ENCODE measurements at places on chromosomes 5 and 9.
A peak's percentile ranks its signal among the peaks of the same experiment; 100 is the strongest.

DNA sequence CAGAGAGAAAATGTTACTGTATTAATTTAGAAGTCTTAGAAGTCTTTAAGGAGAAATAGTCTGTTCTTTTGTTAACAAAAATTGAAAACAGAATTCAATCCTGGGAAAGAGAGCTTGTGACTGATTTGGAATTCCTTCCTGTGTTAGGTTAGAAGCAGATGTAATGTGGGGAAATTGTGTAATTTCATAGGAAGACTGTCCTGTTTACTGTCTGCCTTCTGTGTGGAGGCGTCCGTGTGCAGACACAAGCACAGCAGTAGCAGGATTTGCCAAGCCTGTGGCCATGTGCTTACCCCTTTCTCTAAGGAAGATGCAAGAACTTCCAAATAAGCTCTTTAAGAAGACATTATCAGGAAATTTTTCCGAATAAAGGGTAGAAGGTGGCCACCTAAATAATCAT, 36.7 kb upstream of the F2R start:
- no peak for DNase-seq

- no peak for DNase-seq
Measured at GRCh38 chr5:179827680-179828079, 7.0 kb downstream of the SQSTM1 start.

DNA sequence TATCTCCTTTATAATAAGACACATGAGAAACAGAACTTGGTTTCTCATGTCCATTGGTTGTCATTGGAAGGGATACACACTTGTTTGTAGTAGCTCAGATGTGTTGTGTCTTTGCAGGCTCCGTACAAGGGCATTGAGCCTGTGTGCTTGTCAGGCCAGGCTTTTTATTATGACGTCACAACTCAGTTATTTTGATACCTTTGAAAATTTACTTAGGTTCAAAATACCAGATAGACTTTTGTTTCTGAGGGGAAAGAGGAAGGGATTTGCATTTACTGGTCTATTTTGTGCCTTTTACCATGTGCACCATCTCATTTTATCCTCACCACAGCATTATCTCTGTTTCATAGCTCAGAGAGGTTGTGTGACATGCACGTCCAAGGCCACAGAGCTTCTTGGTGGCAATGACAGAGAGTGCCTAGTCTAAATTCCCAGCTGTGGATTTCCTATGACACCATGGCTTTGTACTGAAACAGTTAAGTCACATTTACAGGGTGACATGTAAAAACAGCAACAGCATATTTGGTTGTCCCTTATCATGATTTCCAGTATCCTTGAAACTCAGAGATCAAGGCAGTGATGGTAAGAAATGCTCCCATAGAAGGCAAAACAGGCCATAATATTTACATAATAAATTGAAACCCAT, 268.7 kb downstream of the AOPEP start:
- no peak for DNase-seq

- no peak for DNase-seq
Measured at GRCh38 chr5:146924132-146924531, 45.6 kb upstream of the PPP2R2B start.

GRCh38 chr9:13967011-13967410, 346.9 kb downstream of the NFIB start:
- DNase-seq, result no peak

DNA sequence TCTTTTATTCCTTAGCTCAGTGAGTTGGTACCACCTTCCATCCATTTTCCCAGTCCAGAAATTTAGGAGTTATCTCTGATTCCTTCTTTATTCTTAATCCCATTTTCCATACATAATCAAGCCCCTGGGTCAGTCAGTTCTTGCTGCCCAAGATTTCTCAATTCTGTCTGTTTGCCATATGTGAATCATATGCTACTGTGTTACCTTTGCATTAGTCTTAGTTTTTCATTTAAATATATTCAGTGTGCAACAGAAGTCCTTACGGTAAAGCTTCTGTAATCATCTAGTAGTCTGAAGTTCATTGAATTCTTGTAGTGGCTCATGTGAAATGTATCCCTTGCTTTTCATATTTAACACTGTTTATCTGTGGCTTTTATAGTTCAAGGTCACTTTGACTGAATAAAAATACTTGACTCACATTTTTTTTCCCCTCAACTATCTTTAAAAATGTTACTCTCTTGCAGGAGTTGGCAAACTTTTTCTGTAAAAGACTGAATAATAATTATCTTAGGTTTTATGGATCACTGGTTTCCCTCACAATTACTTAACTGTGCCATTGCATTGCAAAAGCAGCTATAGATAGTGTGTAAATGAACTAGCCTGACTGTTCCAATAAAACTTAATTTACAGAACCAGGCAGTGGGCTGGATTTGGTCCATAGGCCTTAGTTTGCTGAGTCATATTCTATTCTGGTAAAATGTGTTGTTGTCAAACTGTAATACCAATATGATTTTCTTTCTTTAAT, 6.9 kb downstream of the KIAA1958 start:
- DNase-seq, result no peak

- DNase-seq, result no peak
Measured at GRCh38 chr5:149348518-149348917, 3.2 kb downstream of the GRPEL2 start.

GRCh38 chr5:32308946-32309345, 3.8 kb downstream of the MTMR12 start:
- DNase-seq, result no peak

- DNase-seq, result no peak
Measured at GRCh38 chr5:64766941-64767340, 1.6 kb downstream of the SREK1IP1 start.

- DNase-seq, result no peak
Measured at GRCh38 chr9:128054087-128054486, 13.0 kb downstream of the NAIF1 start.

DNA sequence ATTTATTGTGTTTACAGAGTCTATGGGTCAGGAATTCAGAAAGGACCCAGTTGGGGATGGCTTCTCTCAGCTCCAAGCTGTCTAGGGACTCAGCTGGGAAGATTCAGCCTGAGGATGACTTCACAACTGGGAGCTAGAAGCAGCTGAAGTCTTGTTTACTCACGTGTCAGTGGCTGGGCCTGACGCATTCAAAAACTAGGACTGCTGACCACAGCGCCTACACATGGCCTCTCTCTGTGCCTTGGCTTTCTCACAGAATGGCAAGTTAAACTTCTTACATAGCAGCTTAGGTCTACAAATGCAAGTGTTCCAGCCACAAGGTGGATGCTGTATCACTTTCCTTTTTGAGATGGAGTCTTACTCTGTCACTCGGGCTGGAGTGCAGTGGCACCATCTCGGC, 16.3 kb upstream of the PPP2CA start:
- DNase-seq, result no peak

GRCh38 chr9:124477211-124477647, 27.0 kb downstream of the ADGRD2 start:
- no peak for DNase-seq

GRCh38 chr9:78905387-78905786, 608.5 kb downstream of the PSAT1 start:
- no peak for DNase-seq

DNA sequence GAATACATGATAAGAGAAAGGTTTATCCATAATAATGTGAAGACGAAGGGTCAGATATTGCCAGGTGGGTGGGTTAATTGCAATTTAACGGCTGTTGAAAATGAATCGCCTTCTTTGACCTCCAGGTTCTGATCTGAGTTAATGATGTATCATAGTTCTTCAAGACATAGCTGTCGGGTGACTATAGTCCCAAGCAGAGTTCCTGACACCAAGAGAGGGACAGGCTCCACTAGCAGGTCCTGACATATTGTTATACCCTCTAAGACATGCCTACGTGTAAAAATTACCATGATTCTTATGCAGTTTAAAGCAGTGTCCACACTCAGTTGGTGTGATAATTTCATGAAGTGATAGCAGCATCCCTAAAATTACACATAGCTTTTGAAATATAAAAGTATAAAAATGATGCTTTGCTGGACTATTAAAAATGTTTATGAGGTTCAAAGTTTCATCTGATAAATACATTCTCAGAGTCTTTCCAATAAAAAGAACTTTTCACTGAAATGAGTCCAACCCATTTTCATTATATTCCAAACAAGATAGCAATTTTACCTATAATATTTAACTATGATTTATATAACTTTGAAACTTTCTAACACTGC, 53.0 kb downstream of the NTRK2 start:
- no peak for DNase-seq

DNA sequence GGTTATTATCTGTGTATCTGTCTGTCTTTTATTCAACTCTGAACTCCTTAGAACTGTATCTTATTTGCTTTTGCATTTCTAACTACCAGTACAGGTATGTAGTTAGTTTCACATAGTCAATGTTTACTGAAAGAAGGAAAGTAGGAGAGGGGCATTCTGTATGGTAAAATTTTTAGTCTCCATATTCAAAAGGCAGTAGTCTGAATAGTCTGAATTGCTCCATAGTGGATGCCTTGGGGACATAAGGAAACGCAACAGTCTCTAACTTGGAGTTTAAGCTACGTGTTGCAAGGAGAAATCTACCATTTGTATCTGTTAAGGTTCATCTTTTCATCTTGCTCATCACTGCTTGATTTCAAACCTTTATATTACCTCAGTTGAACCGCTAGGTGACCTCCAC, 26.2 kb downstream of the RASGRF2 start:
- DNase-seq, result no peak

GRCh38 chr9:127825319-127826051, 22.8 kb downstream of the FPGS start:
- DNase-seq, result no peak

DNA sequence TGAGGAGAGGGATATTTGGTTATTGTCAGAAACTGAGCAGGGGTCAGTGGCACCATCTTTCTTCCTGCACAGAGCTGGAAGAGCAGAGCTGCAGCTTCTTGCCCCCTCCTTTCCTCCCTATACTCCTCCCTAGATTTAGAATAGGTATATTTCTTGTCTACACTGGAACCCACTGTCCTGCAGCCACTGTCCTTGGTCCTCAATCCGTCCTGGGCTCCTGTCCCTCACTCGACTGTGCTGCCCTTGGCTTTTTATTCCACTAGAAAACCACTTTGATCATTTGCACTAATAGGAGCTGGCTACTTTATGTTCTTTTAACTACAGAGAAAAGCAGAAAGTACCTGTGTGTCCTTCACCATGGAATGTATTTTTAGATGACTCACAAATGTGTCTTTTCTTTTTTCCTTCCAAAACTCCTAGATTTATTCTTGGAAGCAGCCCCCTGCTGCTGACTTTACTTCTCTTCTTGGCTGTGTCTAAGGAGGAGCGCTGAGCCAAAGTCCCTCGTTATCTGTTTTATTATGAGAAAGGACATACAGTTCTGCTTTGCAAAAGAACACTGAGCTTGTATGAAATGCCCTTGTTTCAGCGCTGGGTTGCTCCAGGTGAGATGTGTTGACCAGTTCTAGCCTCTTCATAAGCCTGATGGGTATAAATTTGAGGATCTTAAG, 150.9 kb downstream of the SEMA6A start:
- DNase-seq, result no peak

DNA sequence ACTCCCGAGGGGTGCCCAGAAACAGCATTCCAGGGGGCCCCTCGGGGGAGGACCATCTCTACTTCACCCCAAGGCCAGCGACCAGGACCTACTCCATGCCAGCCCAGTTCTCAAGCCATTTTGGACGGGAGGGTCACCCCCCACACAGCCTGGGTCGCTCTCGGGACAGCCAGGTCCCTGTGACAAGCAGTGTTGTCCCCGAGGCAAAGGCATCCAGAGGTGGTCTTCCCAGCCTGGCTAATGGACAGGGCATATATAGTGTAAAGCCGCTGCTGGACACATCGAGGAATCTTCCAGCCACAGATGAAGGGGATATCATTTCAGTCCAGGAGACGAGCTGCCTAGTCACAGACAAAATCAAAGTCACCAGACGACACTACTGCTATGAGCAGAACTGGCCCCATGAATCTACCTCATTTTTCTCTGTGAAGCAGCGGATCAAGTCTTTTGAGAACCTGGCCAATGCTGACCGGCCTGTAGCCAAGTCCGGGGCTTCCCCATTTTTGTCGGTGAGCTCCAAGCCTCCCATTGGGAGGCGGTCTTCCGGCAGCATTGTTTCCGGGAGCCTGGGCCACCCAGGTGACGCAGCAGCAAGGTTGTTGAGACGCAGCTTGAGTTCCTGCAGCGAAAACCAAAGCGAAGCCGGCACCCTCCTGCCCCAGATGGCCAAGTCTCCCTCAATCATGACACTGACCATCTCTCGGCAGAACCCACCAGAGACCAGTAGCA, 83.9 kb downstream of the GOLPH3 start:
- DNase-seq, result peak; percentile 80

- no peak for DNase-seq
Measured at GRCh38 chr5:108720391-108720790, 27.3 kb upstream of the FER start.

DNA sequence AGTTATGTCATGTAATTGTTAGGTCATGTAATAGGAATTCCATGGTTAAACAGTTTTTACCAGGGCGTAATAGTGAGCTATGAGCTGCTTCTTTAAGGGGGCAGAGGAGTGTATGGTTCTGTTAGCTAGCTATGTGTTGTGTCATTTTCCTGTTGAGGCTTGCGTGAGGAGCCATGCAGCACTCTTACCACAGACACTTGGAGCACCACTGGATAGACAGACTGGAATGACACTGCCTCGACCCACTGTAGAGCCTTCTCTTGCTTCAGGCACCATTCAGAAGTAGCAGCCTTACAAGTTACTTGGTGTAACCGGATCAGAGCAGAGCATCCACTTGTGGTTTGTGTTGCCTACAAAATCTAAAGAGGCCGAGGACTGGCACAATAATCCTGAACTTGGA, 28.3 kb upstream of the STOM start:
- DNase-seq, result no peak

- DNase-seq, result no peak
Measured at GRCh38 chr5:134084570-134084969, 29.9 kb upstream of the TCF7 start.

DNA sequence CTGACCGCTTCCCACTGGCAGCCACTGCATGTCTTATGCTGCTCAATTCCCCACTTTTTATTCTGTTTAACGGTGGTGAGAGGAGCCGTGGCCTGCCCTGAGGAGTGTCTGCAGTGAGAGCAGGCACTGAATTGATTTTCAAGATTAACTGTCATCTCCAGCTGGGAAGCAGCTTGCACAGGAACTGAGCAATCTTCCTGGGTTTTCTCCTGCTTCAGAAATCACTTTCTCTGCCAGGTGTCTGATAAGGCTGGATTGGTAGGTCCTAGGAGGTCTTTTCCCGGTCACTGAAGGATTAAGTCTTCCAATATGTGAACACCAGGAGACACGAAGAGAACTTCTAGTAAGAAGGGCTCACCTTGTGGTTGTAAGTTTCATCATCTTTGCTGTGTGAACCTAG, 181.1 kb upstream of the RAD23B start:
- DNase-seq, result no peak

DNA sequence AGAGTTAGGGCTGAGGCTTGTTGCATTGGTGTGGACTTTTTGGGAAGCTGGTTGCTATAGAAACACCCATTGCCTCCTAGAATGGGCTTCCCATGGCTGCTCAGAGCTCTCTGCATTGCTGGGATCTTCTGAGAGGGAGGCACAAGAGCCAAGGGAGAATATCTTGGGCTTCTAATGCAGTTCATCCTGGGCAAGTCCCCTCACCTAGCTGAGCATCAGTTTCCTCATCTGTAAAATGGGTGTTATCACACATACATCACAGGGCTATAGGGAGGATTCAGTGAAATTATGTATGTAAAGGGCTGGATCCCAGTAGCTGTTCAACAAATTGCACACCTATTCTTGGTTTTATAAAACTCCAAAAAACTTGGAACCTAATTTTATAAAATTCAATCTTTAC, 106.1 kb upstream of the ALDH1B1 start:
- DNase-seq, result peak; percentile 47

- no peak for DNase-seq
Measured at GRCh38 chr5:173707392-173707791, 90.9 kb upstream of the BOD1 start.
